Aorta (tissue), 5 donors: ENCODE measurements at places on chromosomes 12 and 14.

DNA sequence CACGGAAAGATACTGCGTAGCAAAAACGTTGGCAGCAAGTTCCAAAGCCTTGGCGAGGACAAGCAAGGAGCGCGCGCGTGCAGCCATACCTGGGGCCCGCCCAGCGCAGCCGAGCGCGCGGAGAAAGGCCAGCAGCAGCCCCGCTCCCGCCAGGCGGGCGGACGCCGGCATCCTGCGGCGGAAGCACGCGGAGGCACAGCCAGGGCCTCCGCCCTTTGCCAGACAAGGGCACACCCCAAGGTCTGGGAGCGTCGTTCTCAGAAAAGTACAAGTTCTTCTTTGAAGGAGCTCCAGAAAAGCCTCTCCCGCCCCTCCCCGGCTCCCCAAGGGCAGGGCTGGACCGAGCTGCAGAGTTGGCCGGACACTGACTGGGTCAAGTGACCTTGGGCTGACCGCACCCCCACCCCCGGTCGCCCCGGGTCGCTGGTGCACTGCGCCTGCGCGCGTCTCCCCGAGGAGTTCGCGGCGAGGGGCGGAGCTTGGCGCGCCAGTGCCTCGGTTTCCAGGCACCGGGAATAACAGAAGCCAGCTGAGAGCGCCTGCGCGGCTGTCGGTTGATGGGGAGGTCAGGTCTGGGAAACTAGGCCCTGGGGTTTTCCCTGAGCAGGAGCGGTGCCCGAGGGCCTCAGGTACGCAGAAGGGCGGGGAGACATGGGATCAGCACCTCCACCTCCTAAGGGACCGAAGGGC, at the start of gene ZC2HC1C:
Gene ZC2HC1C, plus strand, starts transcription at position 521 of the 690 bp plus-strand sequence. CDS start 933 bp downstream, outside the sequence.
- H3K27ac ChIP-seq = peak within 1 kb of the TSS; percentile 62
- no peaks in the 10 kb centered on the region for H3K4me1 ChIP-seq
- DNase-seq = peak; percentile 97
- H3K36me3 ChIP-seq = no peaks in the 10 kb centered on the region

- peak overlapping the region; percentile 26 for H3K27ac ChIP-seq
- no peak for DNase-seq
- no peaks in the 10 kb centered on the region for H3K36me3 ChIP-seq
- no peak overlapping the region for H3K4me3 ChIP-seq
These were observed 38.9 kb downstream of the ETV6 start for GRCh38 chr12:11688379-11688778.

GRCh38 chr12:27859648-27860047, 79.6 kb upstream of the MANSC4 start:
- H3K36me3 ChIP-seq = no peaks in the 10 kb centered on the region
- no peaks in the 10 kb centered on the region for H3K27me3 ChIP-seq
- H3K4me3 ChIP-seq = no peak overlapping the region
- H3K4me1 ChIP-seq = peaks cover 4% of the 10 kb centered on the region
- no peak overlapping the region for H3K27ac ChIP-seq

GRCh38 chr12:39984670-39985069, 121.2 kb downstream of the SLC2A13 start:
- no peak for DNase-seq
- no peak overlapping the region for H3K27ac ChIP-seq
- H3K36me3 ChIP-seq = no peaks in the 10 kb centered on the region
- H3K4me3 ChIP-seq = no peak overlapping the region
- no peaks in the 10 kb centered on the region for H3K27me3 ChIP-seq

DNA sequence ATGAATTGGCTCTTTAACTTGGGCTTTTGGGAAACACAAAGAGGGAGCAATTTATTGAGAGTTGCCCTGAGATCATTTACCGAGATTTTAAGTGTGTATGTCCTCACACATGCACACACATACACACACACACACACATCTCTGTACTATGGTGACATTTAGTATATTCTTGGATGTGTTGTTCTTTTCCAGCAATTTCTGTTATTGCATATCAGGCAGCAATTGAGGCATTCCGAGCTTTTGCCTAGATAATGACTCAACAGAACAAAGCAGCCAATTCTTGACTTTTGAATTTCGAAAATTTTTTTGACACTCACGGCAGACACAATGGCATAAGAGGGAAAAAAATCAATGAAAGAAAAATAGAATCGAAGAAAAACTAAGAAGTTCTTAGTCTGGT, 248.5 kb downstream of the DUSP6 start:
- H3K27ac ChIP-seq = no peak overlapping the region
- H3K4me3 ChIP-seq = no peak overlapping the region
- no peaks in the 10 kb centered on the region for H3K36me3 ChIP-seq
- H3K4me1 ChIP-seq = no peaks in the 10 kb centered on the region

GRCh38 chr12:125149160-125150108, 84.2 kb downstream of the AACS start:
- no peaks in the 10 kb centered on the region for H3K4me1 ChIP-seq
- H3K4me3 ChIP-seq = no peak overlapping the region
- H3K27me3 ChIP-seq = no peaks in the 10 kb centered on the region
- no peak overlapping the region for H3K27ac ChIP-seq

DNA sequence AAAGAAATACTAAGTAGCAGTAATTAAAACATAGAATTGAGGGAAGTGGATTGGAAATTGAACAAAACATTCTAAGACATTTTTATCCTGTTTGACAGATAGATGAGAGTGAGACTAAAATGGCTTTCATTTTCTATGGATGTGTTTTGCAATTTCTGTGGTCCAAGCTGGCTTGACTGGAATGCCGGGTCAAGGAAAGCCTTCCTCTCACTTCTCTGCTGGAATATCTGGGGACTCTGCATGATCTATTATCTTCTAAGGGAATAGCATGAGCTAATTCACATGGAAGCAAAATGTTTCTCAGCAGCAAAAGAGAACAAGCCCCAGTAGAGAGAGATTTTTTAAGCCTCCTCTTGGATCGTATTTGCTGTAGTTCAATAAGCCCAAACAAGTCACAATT, 407.9 kb upstream of the ATXN7L3B start:
- no peaks in the 10 kb centered on the region for H3K36me3 ChIP-seq
- no peaks in the 10 kb centered on the region for H3K27me3 ChIP-seq
- H3K4me3 ChIP-seq = no peak overlapping the region
- no peaks in the 10 kb centered on the region for H3K4me1 ChIP-seq
- no peak overlapping the region for H3K27ac ChIP-seq

- no peaks in the 10 kb centered on the region for H3K4me1 ChIP-seq
- H3K36me3 ChIP-seq = no peaks in the 10 kb centered on the region
- no peak overlapping the region for H3K4me3 ChIP-seq
- no peak overlapping the region for H3K27ac ChIP-seq
- DNase-seq = no peak
These were observed 265.6 kb upstream of the FAR2 start for GRCh38 chr12:28883406-28883997.

- no peaks in the 10 kb centered on the region for H3K36me3 ChIP-seq
- no peak overlapping the region for H3K4me3 ChIP-seq
- no peaks in the 10 kb centered on the region for H3K27me3 ChIP-seq
- no peak for DNase-seq
- no peaks in the 10 kb centered on the region for H3K4me1 ChIP-seq
These were observed 74.4 kb downstream of the CEP128 start for GRCh38 chr14:80867091-80867490.

- peak overlapping the region; percentile 81 for H3K27ac ChIP-seq
- H3K27me3 ChIP-seq = no peaks in the 10 kb centered on the region
- no peak for DNase-seq
- no peaks in the 10 kb centered on the region for H3K36me3 ChIP-seq
These were observed 9.7 kb upstream of the HOXC6 start for GRCh38 chr12:54018468-54018984.

- no peak overlapping the region for H3K4me3 ChIP-seq
- no peak for DNase-seq
- H3K27ac ChIP-seq = no peak overlapping the region
- no peaks in the 10 kb centered on the region for H3K4me1 ChIP-seq
- no peaks in the 10 kb centered on the region for H3K27me3 ChIP-seq
These were observed 34.4 kb upstream of the EGLN3 start for GRCh38 chr14:33985242-33985641.

DNA sequence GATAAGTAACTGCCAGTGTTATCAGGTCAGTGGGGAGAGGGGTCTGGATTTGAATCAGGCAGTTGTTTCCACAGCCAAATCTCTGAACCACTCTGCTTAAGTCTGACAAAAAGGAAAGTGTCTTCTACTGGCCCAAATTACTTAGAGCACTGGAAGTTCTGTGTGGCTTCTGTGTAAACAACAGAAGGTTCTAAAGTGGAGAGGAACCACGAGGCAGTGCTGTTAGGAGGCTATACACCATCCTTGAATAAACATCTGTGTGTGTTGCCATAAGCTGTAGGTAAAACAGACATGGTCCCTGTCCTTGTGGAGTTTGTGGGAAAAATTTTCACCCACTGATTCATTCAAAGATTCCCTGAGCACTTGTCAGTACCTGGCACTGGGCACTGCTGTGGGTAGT, 50.0 kb downstream of the GALNT4 start:
- no peak for DNase-seq
- no peaks in the 10 kb centered on the region for H3K27me3 ChIP-seq
- H3K4me3 ChIP-seq = no peak overlapping the region
- no peak overlapping the region for H3K27ac ChIP-seq

- H3K4me3 ChIP-seq = no peak overlapping the region
- no peaks in the 10 kb centered on the region for H3K36me3 ChIP-seq
- H3K27me3 ChIP-seq = no peaks in the 10 kb centered on the region
- no peaks in the 10 kb centered on the region for H3K4me1 ChIP-seq
These were observed 94.3 kb downstream of the KICS2 start for GRCh38 chr12:64127811-64128210.

DNA sequence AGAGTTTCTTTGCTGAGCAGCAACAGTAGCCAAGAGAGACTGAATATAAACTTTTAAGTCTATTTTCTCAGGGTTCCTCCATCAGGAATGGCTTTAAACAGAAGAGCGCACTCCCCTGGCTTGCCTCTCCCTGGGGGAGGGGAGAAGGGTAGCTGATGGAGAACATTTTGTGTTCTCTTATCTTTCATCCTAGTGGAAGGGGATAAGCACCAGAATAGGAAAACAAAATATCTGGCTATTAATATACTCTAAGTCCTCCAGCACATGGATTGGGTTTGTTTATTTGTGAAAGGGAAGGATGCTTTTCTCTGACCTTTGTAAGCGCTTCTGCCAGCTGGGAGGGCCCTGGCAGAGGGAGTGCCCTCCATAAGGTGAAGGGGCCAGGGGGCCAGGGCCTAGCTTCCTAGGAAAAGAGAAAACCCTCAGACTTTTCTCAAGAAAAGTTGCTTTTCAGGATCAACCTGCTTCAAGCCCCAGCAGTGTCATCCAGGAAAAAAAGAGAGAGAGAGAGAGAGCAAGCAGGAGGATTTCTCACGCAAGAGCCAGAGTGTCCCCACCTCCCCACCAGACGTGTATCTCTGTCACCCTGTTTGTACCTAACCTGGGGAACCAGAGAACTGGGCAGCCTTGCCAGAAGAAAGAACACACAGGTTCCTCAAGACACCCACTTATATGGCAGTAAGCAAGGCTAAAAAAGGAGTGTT, 34.3 kb upstream of the ATP2A2 start:
- DNase-seq = no peak
- peaks cover 2% of the 10 kb centered on the region for H3K4me1 ChIP-seq
- H3K4me3 ChIP-seq = no peak overlapping the region
- H3K36me3 ChIP-seq = no peaks in the 10 kb centered on the region

- no peak overlapping the region for H3K4me3 ChIP-seq
- DNase-seq = no peak
- no peak overlapping the region for H3K27ac ChIP-seq
- H3K27me3 ChIP-seq = no peaks in the 10 kb centered on the region
- no peaks in the 10 kb centered on the region for H3K4me1 ChIP-seq
These were observed 5.9 kb downstream of the POMT2 start for GRCh38 chr14:77314539-77315457.

DNA sequence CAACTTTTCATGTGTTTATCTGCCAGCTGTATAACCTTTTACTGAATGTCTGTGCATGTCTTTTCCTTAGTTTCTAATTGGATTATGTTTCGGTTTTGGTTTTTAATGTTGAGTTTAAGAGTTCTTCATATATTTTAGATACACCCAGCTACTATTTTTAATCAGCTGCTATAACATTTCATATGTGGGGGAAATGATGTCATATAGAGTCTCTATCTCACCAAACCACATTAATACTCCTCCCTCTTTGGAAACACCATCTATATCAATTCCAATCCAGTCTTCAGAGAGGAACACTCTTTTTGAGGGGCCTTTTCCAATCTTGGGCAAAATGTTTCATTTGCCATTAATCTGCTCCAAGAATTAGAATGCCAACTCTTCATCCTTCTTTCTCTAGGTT, 28.5 kb upstream of the GCH1 start:
- H3K27me3 ChIP-seq = no peaks in the 10 kb centered on the region
- H3K4me1 ChIP-seq = no peaks in the 10 kb centered on the region
- no peak overlapping the region for H3K27ac ChIP-seq
- no peaks in the 10 kb centered on the region for H3K36me3 ChIP-seq
- DNase-seq = no peak
